ENCODE measurements at places on chromosomes 11 and 22. TPM values are rescaled to one million over a fixed set of nuclear protein-coding genes. Genes with fewer than 3 reads are reported as not detected.

DNA sequence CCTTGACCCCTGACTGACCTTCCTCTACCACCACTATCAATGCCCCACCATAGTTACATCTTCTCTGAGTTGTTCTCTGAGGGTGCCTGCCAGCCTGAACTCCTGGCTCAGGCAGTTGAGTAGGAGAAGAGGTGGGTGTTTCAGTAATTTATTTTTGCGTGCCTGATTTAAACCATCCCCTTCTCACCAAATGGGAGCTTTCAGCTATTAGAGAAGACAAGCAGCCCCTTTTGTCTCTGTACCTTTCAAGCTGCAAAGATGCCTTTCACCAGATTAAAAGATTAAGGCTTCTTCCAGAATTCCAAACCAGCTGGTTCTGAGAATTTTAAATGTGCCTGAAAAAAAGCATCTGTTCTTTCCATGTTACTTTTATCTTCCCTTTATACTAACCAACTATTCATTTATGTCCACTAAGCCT is 223.8 kb downstream of the FAM76B start:
- DNase-seq = no peak

Gene GGTLC3
- not detected for total RNA-seq

Gene MS4A8
- not detected for total RNA-seq

GRCh38 chr11:32479291-32479690 is 44.0 kb upstream of the WT1 start:
- no peak for DNase-seq

GRCh38 chr22:48976556-48977535 is 850.8 kb downstream of the BRD1 start:
- no peak for DNase-seq

- no peak for DNase-seq
These were observed 582.2 kb downstream of the LRRC4C start for GRCh38 chr11:40877256-40877655.

Gene PTGDR2
- total RNA-seq = 0.28 TPM

GRCh38 chr11:8167796-8168195 is 1.0 kb downstream of the RIC3 start:
- DNase-seq = no peak

Measured in CD8-positive, alpha-beta memory T cell (primary cell).